Bone marrow (tissue), 2 donors: ENCODE measurements at places on chromosomes 2 and 18.

DNA sequence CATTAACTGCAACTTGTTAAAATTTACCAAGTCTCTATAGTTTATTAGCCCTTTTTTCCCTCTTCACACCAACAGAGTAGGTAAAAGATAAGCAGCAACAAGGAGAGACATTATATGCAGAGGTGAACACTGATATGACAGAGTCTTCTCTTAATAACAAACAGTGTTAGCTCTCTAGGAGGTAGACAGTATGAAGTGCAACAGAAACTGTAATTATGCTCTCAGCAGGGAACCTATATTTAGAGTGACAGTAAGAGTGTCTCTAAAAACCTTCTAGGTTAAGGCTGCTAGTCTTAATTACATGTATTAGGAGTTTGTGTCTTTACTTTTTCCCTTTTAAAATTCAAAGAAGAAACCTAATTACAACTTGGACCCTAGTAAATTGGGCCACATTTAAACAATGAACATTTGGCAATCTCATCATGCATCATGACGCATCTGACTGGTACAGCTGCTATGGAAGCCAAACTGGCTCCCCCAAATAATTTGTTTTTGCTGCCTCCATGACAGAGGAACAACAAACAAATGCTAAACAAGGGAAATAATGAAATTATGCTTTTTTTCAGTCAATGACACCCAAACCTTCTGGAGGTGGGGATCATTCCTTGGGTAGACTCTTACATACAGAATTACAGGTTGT is 69.9 kb upstream of the MMADHC start:
- DNase-seq, result no peak

DNA sequence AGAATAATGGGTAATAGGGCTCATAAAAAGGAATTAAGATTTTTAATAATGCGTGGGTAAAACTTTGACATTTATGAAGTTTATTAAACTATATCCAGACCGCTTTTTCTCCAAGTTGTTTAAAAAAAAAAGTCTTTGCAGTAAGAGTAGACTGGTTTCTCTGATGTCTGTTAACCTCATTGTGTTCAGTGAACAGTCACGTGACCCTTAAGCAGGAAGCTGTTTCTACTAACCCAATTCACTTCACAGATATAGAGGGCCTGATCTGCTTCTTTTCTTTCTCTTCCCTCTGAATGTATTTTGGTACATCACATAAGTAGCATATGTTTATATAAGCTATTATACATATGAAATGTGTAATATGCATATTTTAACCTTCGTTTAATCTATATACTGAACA is 1011.3 kb upstream of the CELF4 start:
- DNase-seq, result no peak

GRCh38 chr18:29078273-29078672 is 901.3 kb upstream of the CDH2 start:
- no peak for DNase-seq

GRCh38 chr18:50694147-50694546 is 125.7 kb downstream of the MRO start:
- no peak for DNase-seq

DNA sequence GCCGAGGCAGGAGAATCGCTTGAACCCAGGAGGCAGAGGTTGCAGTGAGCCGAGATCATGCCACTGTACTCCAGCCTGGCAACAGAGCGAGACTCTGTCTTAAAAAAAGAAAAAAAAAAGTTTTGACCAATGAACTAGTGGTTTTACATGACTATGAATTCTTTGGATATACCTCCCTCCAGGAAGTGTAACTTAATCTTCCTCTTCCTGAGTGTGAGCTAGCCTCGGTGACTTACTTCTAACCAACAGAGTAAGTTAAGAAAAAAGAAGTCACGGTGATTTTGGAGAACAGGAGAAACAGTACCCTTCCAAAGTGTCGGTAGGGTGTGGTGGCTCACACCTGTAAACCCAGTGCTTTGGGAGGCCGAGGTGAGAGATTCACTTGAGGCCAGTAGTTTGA is 7.1 kb downstream of the TIA1 start:
- DNase-seq, result no peak
